ENCODE measurements at places on chromosomes 2 and 18. TPM values are rescaled to one million over a fixed set of nuclear protein-coding genes. Genes with fewer than 3 reads are reported as not detected.

ST8SIA3 gene
- not detected for total RNA-seq

TNFAIP6 gene
- total RNA-seq, result 1.4 TPM

TBR1 gene
- not detected for total RNA-seq

LOXHD1 gene
- total RNA-seq, result 0.12 TPM

FOXD4L1 gene
- total RNA-seq, result not detected

MARCHF4 gene
- not detected for total RNA-seq

GPD2 gene
- 25.1 TPM for total RNA-seq

PHLPP1 gene
- total RNA-seq, result 5.7 TPM

TDRD15 gene
- not detected for total RNA-seq

SULT1C2 gene
- not detected for total RNA-seq

ST6GAL2 gene
- 0.17 TPM for total RNA-seq

VIT gene
- 1.2 TPM for total RNA-seq

C1D gene
- total RNA-seq, result 18.5 TPM

D2HGDH gene
- total RNA-seq, result 31.0 TPM

GIGYF2 gene
- 64.3 TPM for total RNA-seq

ACTR2 gene
- 99.0 TPM for total RNA-seq

MALL gene
- total RNA-seq, result 9.6 TPM

POLE4 gene
- 53.4 TPM for total RNA-seq

CLASP1 gene
- total RNA-seq, result 60.7 TPM

AQP12A gene
- not detected for total RNA-seq

LYPD6 gene
- not detected for total RNA-seq

CREG2 gene
- not detected for total RNA-seq

All from psoas muscle (tissue), 8 donors.